ENCODE measurements at places on chromosomes 12 and 14.

DNA sequence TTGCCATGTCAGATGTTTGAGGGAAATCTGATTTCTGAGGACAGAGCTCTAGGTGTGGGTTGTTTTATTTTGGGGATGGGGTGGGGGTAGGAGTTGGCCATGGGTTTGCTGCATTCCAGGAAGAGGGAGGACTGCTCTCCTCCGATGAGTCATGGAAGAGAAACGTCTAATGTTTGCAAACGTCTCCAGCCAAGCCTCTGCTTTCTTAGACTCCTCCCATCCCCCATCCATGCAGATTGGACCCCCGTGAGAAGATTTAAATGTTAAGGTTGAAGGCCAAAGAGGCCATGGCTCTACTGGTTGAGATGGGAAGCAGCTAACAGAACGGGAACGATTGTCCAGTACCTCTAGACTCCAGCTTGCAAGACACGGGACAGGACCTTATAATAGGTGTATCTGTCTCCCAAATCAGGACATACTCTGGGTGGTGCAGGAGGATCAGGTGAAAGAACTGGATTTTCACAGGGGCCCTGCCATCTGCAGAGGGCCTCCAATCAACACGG, 11.4 kb upstream of the ATP2A2 start:
- no peak for DNase-seq

- no peak for DNase-seq
Observed at GRCh38 chr12:100913872-100914592, 119.5 kb downstream of the ANO4 start.

GRCh38 chr12:74732164-74732784, 194.6 kb downstream of the ATXN7L3B start:
- no peak for DNase-seq

DNA sequence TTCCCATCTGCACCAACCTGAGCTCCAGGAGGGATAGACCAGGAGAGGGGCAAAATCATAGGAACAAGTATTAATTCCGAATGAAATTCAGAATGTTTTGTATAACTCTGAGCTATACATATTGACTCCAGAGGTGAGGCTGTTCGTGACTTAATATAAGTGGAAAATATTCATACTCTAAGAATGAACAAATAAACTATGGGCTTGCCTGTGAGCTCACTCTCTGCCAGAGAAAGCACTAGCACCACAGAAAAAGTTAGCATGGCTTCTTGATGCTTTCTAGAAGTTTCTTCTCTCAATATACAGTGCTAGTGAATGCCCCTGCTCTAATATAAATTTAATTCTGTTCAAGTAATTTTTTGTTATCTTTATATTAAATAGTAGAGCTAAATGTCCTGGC, 1536.4 kb upstream of the FLRT2 start:
- DNase-seq: no peak

Data from HAP-1 (cell line).